Nucleus accumbens (tissue), 56 donors: ENCODE measurements at places on chromosomes 3 and 15.

DNA sequence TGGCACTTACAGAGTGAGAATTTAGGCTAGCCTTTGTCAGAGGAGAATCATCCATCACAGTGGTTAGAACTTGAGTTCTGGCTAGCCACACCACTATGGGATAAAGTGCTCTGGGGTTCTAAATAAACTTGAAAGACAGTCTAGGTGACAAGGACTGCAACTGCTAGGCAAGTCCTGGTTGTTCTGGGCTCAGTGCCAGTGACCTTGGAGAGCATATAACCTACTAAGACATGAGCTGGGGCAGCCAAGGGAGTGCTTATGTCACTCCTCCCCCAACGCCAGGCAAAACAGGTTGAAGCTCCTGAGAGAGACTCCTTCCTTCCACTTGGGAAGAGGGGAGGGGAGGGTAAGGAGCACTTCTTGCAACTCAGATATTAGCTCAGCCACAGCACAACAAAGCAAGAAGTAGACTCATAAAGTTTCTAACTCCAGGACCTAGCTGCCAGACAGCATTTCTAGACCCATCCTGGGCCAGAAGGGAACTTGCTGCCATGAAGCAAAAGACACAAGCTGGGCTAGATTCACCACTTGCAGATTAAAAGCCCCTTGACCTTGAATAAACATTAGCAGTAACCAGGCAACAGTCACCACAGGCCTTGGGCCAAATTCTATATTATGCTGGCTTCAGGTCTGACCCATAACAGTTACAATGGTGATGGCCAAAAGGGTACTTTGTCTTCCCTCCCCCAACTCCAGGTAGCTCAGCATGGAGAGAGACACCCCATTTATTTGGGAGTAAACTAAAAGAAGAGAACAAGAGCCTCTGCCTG lies 963.7 kb downstream of the PLOD2 start:
- no peak for DNase-seq

DNA sequence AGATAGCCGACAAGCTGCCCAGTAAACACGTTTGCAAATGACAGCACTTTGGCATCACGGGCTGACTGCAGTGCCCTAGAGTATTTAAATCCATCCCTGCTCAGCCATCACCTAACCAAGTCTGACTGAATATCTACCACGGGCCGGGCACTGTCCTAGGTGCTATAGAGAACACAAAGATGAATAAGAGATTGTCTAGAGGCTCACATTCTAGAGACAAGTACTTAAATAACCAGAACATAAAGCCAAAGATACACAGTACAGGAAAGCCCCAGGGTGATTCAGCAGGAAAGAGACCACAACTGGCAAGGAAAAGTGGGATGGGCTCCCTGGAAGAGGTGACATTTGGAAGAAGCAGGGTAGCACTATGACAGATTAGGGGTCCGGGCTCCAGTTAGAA lies 103.5 kb downstream of the MYLK start:
- DNase-seq, result no peak

DNA sequence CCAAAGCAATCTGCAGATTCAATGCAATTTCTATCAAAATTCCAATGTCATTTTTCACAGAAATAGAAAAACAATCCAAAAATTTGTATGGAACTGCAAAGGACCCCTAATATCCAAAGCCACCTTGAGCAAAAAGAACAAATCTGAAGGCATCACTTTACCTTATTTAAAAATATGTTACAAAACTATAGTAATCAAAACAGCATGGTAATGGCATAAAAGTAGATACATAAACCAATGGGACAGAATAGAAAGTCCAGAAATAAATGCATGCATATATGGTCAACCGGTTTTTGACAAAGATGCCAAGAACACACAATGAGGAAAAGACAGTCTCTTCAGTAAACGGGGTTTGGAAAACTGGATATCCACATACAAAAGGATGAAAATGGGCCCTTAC lies 39.4 kb upstream of the PPARG start:
- no peak for DNase-seq

GRCh38 chr3:34035775-34036174 lies 237.3 kb downstream of the PDCD6IP start:
- no peak for DNase-seq
